ENCODE measurements at places on chromosomes 12 and 14.
A peak's percentile ranks its signal among the peaks of the same experiment; 100 is the strongest.

DNA sequence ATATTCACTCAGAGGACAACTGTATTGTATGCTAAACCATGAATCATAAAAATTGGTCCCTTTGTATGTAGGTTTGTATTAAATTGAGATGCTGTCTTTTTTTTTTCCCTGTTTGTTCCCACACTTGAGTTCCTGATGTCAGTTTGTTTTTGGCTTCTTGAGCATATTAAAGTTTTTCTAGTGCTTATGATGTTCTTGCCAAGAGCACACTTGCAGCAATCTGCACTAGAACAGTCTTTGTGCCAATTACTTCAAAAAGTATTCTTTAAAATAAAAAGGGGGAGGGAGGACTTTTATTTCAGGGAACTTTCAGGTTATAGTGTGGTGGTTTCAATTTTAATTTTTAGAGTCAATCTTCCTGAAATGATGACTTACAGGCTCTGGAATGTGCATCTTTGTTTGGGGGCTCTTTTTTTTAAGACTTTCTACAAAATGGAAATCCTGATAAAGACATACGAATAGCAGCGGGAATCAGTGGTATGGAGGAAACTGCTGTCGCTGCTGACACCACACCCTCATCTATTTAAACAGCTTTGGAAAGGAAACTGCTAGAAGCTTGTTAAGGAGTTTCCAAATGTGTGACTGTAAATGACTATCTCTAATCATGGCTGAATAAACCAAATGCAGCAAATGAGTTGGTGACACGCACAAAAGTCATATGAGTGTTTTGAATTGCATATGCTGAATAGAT lies 188.6 kb downstream of the EGLN3 start:
- peak; percentile 40 for DNase-seq

DNA sequence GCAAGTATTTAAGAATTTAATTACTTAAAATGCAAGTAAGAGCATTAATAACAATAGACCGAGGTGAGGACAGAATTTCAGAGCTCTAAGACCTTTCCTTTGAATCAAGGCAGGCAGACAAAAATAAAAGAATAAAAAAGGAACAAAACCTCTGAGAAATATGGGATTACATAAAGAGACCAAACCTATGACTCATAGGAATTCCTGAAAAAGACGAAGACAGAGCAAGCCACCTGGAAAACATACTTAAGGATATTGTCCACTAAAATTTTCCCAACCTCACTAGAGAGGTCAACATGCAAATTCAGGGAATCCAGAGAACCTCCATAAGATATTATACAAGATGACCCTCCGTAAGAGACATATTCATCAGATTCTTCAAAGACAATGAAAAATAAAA lies 325.1 kb downstream of the AEBP2 start:
- DNase-seq, result no peak

DNA sequence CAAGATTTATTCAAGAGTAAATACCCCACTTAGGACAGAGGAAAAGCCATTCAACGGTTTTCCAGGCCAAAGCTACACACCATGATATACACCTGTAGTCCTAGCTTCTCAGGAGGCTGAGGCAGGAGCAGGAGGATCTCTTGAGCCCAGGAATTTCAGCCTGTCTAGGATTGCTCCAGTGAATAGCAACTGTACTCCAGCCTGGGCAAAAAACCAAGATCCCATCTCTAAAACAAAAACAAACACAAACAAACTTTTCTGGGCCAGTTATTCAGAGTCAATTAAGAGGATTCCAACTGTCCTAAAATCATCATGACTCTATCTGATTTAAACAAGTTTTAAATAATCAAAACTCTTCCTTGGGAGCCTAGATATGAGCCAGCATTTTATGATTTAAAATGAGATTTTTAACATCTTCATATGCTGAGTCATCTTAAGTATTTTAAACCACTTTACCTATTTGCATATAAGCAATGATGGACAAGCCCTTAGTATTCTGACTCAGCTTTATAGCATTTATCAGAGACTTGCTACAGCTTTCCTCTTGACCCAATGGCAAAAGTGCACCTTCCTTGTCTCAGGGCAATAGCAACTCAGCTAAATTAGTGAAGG lies 77.1 kb downstream of the KCNMB4 start:
- DNase-seq, result no peak

- DNase-seq, result peak; percentile 81
Observed at GRCh38 chr12:13278249-13278787, 81.8 kb downstream of the EMP1 start.

- DNase-seq, result no peak
Observed at GRCh38 chr12:37548266-37548805, 768.2 kb upstream of the ALG10B start.

DNA sequence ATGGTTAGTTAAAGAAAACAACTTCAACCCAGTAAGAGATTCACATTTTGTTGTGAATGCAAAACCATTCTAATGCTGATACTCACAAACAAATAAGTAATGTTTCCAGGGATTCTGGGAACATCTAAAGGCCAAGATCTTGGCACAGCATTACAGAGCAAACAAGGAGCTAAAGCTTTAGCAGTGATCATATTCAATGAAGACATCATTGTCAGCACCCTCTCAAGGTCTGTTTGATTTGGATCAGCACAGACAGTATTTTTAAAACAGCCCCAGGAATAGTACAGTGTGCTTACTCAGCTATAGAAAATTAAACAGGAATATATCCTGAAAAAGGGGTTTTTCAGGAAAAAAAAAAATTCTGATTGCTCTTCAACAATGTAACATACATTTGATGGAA lies 71.4 kb downstream of the TMEM260 start:
- no peak for DNase-seq

DNA sequence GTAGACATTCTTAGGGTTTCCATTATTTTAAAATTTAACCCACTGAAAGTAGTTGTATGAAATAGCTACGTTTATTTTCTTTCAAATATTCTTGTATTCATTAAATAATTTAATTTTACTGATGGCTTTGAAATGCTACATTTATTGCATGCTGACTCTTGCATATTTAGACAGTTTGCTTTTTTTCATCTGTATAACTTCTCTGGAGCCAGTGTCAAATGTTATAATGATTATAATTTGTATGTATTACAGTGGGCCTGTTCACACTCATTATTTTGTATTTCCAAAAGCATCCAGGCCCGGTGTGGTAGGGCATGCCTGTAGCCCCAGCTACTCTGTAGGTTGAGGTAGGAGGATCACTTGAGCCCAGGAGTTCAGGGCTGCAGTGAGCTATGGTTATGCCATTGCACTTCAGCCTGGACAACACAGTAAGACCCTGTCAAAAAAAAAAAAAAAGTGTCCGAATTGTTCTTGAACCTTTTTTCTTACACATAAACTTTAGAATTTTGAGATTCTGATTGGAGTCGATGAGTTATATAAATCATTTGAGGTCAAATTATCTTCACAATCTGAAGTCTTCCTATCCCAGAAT lies 905 bp downstream of the ZNF84 start:
- peak; percentile 34 for DNase-seq

- no peak for DNase-seq
Observed at GRCh38 chr14:59097681-59098080, 90.8 kb upstream of the DAAM1 start.

DNA sequence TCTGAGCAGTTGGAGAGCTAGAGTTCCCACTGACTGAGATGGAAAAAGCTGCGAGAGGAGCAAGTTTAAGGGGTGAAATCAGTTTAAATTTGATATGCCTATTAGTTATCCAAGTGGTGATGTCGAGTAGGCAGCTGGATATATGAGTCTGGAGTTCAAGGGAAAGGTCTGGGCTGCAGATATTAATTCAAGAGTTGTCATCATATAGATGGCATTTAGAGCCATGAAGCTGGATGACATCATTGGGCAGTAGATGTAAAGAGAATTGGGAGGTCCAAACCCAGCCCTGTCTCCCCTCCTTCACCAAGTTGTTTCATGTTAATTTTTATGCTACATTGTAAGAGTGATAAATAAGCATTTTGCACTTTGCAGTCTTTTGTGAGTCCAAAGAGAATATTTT lies 898.1 kb downstream of the GALC start:
- no peak for DNase-seq

DNA sequence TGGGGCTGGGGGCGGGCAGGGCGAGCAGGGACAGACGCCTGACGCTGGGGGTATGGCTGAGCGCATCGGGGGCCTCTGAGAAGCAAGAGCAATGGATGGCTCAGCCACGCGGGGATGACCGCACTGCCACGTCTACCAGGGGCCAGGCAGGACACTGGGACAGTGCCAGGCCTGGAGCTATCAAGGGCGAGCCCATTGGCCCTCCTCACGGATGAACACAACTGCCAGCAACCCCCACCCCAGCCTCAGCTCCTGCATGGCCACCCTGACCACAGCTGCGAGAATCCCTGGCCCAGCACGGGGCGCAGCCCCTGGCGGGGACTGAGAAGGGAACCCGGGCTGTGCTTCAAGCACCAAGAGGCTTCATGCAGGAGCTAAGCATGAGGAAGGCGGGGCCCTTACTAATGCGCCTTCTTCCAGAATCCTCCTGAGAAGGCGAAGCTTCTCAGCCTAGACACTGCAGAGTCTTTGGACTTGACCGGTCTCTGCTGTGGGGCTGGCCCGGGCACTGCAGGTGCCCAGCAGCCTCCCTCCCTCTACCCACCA lies 9.5 kb downstream of the ARL6IP4 start:
- DNase-seq, result no peak

DNA sequence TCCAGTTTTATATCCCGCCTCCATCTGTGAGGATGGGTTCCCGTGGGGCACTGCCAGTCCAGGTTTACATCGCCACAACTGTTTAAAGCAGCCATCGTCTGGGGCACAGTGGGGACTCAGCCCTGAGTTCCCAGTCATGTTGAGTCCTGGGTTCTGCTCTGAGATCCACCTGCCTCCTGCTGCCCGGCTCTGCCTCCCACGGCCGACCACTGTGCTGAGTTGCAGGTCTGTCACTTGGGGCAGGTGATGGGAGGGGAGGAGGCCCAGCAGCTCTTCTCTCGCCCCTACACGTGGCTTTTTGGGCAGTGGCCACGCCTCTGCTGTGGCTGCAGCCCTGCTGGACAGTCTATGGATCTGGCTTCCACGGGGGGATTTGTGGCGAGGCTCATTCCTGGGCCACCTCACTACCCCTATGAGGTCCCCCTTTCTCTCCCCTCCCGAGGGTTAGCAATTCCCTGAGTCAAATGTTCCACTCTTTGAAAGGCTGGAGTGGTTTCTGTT lies 143.0 kb downstream of the ADGRD1 start:
- DNase-seq, result no peak

DNA sequence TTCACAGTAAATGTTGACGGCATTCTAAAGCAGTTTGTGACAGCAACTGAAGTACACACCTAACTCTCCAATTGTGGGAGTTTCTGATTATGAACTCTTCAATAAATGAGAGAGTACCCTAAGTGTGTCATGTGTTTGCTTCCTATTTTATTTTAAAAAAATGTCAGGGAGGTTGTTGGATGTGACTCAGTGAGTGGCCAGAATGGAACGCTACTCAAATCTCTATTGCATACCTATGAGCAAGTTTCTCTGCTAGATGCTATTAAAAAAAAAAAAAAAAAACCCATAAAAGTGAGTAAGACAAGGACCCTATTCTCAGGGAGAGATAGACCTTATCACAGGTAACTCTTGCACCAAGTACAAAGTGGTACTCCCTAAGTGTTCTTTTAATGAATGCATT lies 256.6 kb downstream of the BTG1 start:
- no peak for DNase-seq

GRCh38 chr14:68788275-68788995 lies 4.4 kb downstream of the ZFP36L1 start:
- DNase-seq, result no peak

DNA sequence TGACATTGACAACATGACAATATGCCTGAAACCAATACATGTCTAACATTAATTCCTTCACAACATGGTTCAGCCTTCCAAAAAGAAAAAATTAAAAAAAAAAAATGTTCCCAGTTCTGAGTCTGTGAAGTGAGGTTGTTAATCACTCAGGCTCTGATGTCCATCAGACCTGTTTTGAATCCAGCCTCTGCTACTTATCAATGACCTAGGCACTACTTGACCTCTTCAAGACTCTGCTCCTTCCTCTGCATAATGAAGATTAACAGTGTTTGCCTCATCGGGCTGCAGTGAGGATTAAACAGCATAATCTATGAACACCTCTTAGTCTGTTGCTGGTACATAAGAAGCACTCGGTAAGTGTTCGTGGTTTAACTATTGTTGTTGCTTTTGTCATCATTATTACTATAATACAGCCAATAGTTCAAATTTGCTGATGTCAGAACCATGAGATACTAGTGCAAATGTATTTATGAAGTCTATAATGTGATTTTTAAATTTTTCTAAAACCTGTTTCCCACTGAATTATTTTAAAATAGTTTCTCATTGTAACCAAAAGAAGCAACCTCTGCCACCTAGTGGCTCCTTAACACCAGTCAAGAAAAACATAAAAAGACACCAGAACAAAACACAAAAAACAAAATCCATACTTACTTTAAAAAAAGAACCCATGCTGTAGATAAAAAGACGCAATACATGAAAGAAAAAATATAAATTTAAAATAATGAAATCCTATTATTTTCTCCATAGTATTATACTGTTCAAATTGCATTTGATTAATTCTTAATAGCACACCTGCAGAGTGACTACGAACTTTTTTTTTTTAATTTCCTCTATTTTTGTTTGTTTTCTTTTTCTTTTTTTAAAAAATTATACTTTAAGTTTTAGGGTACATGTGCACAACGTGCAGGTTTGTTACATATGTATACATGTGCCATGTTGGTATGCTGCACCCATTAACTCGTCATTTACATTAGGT lies 20.3 kb upstream of the TMX1 start:
- DNase-seq, result peak; percentile 73

DNA sequence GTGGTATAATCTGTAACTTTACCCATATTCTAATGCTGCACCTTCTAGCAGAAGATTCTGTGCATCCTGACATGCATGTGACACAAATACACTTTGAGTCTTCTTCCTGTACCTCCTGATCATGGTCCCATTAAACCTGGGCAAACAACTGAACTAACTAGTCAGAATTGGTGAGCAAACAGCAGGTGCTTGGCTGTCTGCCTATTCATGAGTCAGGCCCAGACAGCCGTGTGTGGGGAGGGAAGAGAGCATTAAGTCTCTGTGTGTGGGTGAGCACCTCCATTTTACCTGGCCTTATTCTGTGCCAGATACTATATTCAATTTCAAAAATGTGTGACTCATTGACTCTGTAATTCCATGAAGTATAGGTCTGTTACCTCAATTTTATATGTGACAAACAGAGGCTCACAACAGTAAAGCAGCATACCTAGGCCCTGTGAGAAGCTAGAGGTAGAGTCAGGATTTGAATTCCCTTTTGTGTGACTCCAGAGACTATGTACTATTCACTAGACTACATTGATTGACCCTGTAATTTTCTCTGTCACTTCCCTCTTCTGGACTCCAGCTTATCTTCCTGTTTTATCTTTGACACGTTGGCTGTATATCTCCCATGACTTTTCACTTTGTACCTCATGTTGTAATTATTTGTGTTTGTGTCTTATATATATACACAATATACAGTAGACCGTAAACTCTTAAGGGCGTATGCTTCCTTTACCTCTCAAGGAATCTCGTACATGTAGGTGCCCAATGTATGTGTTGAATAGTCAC lies 32.2 kb downstream of the SUSD6 start:
- DNase-seq, result peak; percentile 60
